Left cardiac atrium (tissue), 4 donors: ENCODE measurements at places on chromosomes 3 and 15. TPM values are rescaled to one million over a fixed set of nuclear protein-coding genes. Genes with fewer than 3 reads are reported as not detected.

DNA sequence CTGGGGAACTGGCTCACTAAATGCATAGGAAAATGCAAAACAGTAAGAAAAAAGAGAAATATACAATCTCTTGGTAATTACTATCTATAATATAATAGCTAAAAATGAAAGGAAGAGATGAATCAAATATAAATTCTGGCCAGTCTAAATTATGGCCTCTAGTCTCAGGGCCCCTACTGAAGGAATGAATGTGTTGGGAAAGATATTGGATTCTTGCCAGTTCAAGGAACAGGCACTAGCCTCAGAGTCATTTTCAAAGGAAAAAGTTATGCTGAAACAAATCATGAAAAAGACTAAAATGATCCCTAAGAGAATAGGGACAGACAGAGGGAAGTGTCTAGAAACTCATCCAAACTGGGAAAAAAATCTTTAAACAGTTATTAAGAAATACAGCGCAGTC is 62.4 kb downstream of the C3orf80 start:
- DNase-seq, result no peak

DNA sequence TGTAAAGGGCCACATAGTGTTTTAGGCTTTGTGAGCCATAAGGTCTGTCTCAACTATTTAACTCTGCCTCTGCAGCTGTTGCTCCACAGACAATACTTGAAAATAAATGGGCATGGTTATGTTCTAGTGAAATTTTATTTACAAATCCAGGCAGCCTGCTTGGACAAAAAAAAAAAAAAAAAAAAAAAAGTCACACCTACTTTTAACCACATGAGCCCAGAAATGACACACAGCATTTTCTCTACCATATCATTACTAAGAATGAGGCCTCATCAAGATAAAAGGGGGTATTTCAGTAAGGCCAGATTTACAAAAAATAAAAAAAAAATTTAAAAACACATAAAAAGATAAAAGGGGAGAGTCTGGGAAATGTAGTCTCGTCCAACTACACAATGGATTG is 1.7 kb upstream of the NGLY1 start:
- DNase-seq, result no peak

- peak; percentile 82 for DNase-seq
These were observed 49.1 kb downstream of the DNASE1L3 start for GRCh38 chr3:58161435-58162398.

DNA sequence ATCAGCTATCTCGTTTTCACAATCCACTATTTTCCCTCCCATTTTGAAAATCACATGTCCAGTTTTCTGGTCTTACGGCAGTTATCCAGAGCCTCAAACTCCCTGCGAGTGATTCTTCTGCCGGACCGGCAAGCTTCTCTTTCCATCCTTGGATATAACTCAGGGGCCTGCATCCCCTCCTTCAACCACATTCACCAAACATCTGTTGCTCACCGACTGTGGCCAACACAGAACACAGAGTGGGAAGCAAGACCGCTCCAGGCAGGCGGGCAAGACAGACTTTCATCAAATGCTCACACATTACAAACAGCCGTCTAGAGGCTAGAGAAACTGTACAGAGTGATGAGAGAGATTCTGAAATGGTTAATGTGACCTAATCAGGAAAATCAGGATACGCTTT is 7.6 kb upstream of the SLC12A8 start:
- no peak for DNase-seq

GRCh38 chr15:36958606-36959005 is 141.7 kb downstream of the MEIS2 start:
- no peak for DNase-seq

KBTBD12 gene
- 5.1 TPM for total RNA-seq

- no peak for DNase-seq
These were observed 101.2 kb upstream of the SMAD3 start for GRCh38 chr15:66964111-66964738.

CACNA1D gene
- total RNA-seq, result 6.9 TPM

CLDN18 gene
- 13.2 TPM for total RNA-seq

CYP8B1 gene
- total RNA-seq, result not detected

- DNase-seq, result no peak
These were observed 427.6 kb upstream of the SEMA6D start for GRCh38 chr15:47289656-47290055.

GRCh38 chr3:146065573-146066006 is 95.4 kb downstream of the PLOD2 start:
- DNase-seq, result no peak

ZDHHC23 gene
- total RNA-seq, result 2.2 TPM

GRCh38 chr3:50445919-50446318 is 57.5 kb downstream of the CACNA2D2 start:
- no peak for DNase-seq

DNA sequence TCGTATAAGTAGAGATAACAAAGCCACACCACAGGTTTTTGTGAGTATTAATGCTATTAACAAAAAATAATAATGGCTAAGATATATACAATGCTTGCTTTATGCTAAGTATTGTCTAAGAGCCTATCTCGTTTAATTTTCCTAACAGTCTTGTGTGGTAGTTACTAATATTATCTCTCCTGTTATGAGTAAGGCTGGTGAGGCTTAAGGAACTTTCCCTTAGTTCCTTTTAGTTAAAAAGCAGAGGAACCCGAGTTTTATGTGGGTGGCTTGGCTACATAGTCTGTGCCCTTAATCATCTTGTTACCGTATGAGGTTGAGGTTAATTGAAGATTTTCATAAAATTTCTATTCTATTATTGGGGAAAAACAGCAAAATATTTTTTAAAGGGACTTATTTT is 218.4 kb downstream of the SOX2 start:
- DNase-seq, result no peak

DNA sequence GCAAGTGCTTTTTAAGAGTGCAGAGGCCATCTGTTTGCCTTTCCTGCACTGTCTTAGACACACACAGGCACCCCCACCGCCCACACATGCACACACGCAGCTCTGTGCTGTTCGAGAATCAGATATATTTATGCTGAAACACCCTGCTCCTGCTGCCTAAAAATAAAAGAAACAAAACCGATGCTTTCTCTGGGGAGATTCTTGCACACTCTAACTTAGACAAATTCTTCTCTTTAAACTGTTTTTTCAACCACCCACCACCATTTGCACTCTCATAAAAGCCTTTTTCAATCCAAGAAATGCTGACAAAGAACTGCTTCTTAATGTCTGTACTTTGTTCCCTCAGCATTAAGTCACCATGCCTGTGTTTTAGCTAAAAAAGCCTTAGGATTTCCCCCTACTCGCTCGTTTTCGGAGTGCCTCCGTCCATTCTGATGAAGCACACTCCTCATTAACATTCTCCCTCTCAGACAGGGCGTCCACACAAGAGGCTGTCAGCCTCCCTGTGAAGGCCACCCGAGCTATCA is 26.2 kb downstream of the SLC12A8 start:
- DNase-seq, result no peak

GRCh38 chr3:114850898-114851297 is 296.2 kb downstream of the ZBTB20 start:
- no peak for DNase-seq

DNA sequence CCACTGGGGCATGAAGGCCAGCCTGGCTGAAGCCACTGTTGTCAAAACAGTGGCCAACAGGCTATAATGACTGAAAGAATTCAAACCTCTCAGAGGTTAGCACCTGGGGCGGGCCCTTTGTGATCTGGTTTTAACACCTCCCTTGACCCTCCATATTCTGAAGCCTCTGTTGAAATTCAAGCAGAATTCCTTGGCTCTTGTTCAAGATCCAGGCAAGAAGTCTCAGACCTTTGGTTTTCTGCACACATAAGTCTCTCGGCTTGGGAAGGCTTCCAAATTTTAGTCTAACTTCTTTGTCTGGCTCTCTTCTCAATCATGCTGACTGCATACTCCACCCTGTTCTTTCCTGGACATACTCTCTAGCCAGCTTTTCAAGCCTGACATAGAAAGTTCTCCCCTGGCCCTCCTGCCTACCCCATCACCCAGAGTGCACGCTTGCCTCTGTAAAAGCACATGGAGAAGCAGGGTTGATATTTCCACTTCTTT is 144.5 kb downstream of the PDZRN3 start:
- DNase-seq, result no peak

- no peak for DNase-seq
These were observed 1049.1 kb downstream of the FHIT start for GRCh38 chr3:60202052-60202726.

DNA sequence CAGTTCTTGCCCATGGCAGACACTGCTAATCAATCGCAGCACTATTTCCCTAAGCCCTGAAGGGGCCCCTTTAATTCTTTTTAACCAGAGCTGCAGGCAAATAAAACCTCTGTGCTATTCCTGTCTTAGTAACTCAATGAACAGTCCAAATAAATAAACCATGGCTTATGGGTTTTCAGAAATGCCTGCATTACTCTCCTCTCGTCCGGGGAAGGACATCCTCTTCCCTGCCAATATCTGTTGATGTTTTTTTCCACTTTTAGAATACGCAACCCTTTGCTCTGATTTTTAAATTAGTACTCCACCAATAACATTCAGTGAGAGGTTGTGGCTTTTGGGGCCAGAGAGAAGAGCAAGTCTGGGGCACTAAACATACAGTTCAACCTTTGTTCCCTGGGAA is 35.2 kb upstream of the PRICKLE2 start:
- DNase-seq, result no peak

DNA sequence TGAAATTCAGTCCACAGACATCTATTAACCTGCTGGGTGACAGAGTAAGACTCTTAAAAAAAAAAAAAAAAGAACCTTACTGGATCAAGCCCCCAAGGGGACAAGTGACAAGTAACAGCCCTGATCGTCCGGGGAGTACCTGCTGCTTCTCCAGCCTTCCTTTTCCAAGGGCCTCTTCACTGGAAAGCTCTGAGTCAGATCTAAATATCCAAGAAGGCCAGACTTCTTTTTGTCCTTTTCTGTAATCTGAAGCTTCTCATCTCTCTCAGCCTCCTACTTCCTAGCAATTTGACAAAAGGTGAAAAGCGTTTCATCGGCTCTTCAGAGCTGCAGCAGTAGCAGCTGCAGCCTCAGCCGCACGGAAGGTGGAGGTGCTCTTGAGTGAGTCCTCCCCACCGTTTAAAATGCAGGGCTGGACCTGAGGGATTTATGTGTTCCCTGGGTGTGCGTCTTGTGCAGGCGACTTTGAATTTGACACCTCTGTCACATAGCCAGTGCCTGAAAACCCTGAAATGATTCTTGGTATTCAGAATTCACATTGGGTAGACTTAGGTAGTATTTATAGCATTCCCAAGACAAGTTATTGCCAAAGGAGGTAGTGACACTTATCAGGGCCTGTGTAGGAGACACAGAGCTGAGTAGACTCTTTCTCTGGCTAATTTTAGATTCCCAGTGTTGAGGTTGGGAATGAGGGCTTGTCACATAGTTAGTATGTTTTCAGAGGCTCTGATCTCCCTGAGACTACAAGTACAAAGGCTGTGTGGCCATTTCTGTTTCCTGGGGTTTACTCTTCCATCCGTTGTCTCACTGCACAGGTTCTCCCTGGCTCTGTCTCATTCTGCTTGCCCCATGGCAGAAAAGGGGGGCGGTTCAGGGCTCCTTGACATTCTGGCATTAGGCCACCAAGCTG is 291.2 kb upstream of the C2CD4B start:
- no peak for DNase-seq

DNA sequence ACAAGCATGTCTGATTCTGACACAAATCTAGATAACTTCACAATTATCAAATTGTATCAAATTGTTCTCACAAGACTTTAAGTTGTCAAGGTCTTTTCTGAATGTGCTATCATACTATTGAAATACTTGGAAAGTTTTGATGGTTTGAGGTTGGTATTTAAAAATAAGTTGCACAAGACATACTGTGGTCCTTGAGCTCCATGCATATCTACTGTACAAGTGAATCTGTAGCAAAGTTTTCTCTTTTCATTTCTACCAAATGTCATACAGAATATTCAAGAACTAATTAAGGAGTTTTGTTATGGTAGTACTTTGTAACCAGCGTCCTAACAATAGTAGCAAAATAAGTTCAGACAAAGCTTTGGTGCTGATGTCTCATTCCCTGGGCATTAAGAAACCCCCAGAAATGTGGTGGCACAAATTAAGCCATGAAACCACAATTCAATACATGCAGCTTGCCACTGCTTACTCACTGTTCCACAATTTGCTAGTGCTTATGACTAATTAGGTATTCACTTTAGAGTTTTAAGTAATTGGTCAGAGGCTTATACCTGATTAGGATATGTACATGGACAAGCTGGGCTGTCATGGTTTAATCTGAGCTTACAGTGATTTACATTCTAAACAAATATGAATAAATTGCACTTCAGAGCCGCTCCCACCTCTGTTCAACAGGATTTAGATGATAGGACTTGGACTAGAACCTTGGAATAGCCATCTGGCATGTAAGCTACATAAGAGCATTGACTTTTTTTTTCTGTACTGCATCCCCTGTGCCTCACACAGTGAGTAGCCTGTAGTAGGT is 8.8 kb downstream of the TBC1D23 start:
- DNase-seq, result no peak

GUCA1C gene
- not detected for total RNA-seq

- no peak for DNase-seq
These were observed 71.0 kb downstream of the SETD5 start for GRCh38 chr3:9468460-9468859.

GRCh38 chr15:25346371-25346770 is 92.5 kb downstream of the UBE3A start:
- DNase-seq, result no peak

- DNase-seq, result no peak
These were observed 28.1 kb upstream of the NEO1 start for GRCh38 chr15:73024168-73024567.

- DNase-seq, result no peak
These were observed 30.3 kb upstream of the CPOX start for GRCh38 chr3:98623572-98624280.

LMAN1L gene
- 110 TPM for total RNA-seq

ZNF501 gene
- 4.0 TPM for total RNA-seq

DNA sequence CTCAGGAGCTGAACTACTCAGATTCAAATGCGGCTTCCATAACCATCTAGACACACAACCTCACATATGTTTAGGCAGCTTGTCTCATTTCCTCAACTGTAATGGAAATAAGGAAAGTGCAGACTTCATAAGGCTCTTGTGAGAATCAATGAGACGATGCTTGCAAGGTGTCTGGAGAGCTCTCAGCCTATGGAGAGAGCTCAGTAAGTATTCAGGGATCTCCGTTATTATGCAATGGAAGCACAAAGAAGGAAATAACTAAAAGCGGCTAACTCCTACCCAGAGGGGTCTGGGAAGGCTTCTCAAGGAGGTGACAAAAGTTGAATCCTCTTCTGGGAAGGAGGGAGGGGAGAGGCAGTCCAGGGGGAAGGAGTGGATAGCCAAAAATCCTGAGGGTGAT is 50.1 kb upstream of the LIPC start:
- no peak for DNase-seq

IQCF5 gene
- total RNA-seq, result not detected

UBE3A gene
- total RNA-seq, result 91.5 TPM

KLF13 gene
- 34.5 TPM for total RNA-seq

DNA sequence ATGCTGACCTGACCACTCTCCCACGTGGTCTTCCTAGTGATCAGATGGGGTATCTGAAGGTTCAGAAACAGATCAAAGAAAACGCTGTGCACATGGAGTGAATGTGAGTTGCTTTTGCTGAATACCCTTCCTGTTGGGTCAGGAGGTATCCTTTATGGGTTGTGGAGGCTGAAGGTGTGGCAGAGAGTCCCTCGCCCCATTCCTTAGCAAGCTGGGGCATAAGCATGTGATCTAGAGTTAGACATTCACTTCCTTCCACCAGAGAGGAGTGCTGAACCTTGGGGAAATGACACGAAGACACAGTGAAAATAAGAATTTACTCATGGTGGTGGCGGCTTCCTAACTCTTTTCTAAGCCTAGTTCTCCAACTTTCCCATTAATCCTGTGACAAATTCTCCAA is 27.8 kb upstream of the SPTBN5 start:
- DNase-seq, result no peak

PARP15 gene
- total RNA-seq, result 1.6 TPM

GPR160 gene
- total RNA-seq, result 1.6 TPM

- DNase-seq, result no peak
These were observed 18.2 kb upstream of the ZBTB20 start for GRCh38 chr3:115165266-115165665.
